Head of caudate nucleus (tissue), 42 donors: ENCODE measurements at places on chromosomes 7 and 10.

DNA sequence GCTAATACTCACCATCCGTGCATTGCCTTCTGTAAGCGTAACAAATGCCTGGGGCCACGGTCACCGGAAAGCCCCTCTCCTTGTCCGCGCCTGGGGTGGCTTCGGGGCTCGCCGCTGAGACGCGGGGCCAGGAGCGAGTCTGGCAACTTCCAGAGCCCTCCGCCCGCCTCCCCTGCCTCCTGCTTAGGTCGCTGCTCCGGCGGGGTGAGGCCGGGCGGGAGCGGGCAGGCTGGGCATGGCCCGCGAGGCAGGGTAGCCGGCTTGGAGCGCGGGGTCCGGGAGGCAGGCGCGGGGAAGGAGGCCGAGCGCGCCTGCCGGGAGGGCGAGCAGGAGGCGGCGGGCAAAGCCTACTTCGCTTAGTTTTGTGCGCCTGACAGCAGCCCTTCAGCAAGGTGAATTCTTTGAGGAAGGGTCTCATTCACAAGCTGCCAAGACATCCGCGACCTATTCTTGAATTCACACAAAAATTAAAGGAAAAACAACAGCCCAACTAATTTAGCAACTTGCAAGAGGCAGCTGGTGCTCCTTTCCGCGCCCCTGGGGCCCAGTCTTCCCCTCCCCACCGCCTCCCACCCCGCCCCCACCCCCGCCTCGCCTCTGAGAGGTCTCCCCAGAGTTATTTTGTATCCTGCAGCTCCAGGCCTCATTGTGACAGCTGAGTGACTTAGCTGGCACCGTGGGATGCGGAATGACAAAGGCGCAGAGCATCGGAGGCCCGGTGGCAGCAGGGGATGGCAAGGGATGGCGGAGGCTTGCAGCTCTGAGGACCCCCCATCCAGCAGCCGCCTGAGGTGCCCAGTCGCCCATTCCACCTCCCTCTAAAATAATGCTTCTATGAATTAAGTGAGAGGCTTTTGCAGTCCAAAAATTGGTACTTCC lies 12.8 kb upstream of the KAT6B start:
- DNase-seq = no peak

- DNase-seq = no peak
These were observed 23.7 kb downstream of the CRHR2 start for GRCh38 chr7:30658479-30659074.

GRCh38 chr7:95330961-95331337 lies 6.6 kb upstream of the PON1 start:
- DNase-seq = no peak

- no peak for DNase-seq
These were observed 205.2 kb upstream of the SVIL start for GRCh38 chr10:29839826-29840515.

GRCh38 chr7:45162311-45162845 lies 4.8 kb downstream of the RAMP3 start:
- DNase-seq = no peak

DNA sequence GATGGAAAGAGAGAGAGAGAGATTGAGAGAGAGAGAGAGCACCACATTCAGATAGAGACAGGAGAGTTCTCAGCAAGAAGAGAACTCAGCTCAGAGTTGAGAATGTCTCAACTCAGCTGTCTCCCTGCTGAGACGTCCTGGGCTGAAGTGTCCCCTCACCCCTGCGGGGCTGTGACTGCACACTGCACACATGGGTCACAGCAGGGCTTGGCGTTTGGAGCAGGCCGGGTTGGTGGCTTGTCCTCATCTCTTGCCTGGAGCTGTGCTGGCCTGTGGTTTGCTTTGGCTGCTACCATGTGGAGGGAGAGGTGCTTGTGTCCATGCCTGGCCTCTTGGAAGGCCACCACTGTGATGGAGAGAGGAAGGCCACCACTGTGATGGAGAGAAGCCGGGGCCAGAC lies 167.9 kb downstream of the RNF216 start:
- DNase-seq = no peak

GRCh38 chr7:26853788-26854393 lies 10.5 kb downstream of the SKAP2 start:
- DNase-seq = no peak

DNA sequence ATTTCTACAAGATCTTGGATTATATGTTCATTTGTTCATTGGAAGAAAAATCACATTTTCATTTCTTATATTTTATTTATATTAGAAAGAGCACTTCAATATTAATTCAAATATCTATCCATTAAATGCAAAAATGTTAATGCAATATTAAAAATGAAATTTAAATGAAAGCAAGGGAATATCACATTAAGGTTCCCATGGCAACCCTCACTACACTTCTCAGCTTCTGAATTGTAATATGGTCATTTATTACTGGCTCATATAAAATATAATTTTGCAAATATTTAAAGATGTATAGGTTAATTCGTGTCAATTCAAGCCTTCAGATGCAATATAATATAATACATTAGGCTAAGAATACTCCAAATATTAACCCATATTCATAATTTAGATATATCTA lies 38.8 kb downstream of the XRCC2 start:
- DNase-seq = no peak

DNA sequence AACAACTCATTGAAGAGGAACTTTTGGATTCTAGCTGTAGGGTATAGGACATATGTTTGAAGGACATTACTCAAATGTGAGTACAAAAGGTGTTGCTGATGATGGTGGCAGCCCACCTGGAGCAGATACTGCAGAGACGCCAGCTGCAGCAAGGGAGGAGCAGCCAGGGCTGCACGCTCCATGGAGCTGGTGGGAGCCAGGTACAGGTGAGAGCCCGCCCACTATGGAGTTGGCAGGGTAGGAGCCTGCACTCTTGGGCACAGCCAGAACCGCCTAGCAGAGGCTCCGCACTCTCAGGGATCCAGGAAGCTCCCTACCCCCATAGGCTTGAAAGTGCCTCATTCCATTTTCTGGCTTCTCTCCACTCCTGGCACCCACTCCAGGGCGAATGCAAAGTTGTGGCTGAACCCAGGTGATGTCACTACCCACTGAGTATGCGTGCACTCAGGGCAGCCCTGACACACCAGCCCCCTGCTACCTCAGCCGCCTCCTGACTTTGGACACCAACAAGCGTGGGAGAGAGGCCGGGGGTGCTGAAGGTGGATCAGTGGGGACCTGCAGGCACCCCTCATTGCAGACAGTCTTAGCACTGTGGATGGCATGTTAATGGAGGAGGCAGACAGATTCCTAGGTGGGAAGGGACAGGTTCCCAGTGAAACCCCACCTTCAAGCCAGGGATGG lies 761.1 kb downstream of the IPMK start:
- no peak for DNase-seq

- DNase-seq = no peak
These were observed 67.8 kb downstream of the EGFR start for GRCh38 chr7:55086413-55087201.

GRCh38 chr10:76040107-76040829 lies 608.8 kb downstream of the LRMDA start:
- no peak for DNase-seq

DNA sequence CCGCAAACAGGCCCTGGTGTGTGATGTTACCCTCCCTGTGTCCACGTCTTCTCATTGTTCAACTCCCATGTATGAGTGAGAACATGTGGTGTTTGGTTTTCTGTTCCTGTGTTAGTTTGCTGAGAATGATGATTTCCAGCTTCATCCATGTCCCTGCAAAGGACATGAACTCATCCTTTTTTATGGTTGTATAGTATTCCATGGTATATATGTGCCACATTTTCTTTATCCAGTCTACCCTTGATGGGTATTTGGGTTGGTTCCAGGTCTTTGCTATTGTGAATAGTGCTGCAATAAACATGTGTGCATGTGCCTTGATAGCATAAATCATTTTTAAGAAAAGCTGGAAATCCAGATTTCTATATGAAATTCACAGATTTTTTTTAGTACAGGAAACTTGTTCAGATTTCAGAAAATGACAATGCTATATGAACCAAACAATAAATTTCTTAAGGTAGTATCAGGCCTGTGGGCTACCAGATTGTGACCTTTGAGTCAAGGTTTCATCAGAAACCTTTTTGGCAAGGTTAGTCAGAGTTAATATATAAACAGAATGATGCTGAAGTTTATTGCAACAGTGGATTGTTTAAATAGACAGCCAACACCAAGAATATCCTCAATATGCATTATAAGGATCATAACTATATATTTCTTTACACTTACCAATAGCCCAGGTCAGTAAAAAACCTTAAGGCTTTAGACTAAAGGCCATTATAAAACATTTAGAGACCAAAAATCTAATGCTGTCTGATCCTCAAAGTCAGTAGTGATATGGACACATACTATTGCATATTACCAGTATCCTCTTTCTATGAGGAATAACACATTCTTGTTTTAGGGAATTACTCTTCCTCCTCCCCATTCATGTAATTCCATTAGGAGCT lies 68.7 kb upstream of the PAPSS2 start:
- DNase-seq = no peak

DNA sequence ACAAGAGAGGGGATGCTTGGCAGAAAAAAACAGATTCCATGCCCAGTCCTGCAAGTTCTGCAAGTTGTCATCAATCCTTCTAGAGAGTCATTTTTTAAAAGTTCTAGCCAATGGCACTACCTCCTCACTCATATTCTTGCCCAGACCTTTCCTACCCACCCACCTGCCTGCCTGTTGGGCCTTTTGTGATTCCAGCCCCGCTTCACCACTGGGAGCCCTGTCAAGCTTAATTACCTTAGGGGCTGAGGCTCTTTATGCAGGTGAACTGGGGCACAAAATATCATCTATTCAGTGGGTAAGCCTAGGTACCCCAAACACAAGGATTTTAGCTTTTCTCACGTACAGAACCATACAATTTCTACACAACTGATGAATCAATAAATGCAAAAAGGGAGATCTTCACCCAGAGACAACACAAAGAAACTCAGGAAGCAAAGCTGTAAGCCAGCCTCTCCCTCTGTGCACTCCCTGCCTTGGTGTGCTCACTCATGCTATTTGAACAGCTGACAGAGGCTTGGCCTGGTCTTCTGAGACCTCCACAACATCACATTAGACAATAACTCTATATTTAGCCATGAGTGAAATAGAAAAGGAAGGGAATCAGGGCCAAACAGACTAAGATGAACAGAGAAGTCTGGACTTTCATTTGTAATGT lies 222.6 kb downstream of the HTR7 start:
- DNase-seq = no peak

DNA sequence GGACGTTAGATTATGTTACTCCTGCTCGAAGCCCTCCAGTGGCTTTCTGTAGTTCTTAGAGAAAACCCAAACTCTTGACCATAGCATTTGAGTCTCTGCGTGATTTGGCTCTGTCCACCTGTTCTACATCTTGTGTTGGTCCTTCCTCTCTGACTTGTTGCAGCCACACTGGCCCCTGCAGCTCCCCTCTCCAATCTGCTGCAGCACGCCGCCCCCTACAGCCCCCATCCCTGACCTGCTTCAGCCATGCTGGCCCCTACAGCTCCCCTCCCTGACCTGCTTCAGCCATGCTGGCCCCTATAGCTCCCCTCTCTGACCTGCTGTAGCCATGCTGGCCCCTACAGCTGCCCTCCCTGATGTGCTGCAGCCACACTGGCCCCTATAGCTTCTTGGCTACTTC lies 29.2 kb downstream of the TRRAP start:
- DNase-seq = no peak

GRCh38 chr10:63760034-63760707 lies 239.0 kb downstream of the REEP3 start:
- DNase-seq = no peak

DNA sequence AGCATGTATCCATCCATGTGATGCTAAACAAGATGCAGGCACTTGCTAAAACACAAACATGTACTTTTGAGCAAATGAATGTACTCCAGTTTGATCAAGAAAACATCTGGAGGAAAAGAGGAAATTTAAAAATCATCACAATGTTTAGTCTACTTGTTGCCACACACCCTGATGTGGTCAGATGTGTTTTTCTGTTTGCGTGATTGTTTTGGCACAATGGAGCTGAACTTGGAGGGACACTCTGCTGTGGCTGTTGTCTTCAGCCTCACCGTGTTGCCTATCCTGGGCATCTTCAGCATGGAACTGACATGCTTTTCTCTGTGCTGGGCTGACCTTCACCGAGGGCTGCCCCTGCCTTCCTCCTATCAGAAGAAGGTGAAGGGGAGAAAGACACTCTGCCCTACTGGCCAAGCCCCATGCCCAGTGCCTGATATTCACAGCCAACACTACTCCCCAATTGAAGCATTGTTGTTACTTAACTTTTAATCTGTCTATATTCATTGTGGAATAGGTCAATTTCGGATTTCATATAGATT lies 268.3 kb upstream of the IGFBP3 start:
- DNase-seq = no peak

DNA sequence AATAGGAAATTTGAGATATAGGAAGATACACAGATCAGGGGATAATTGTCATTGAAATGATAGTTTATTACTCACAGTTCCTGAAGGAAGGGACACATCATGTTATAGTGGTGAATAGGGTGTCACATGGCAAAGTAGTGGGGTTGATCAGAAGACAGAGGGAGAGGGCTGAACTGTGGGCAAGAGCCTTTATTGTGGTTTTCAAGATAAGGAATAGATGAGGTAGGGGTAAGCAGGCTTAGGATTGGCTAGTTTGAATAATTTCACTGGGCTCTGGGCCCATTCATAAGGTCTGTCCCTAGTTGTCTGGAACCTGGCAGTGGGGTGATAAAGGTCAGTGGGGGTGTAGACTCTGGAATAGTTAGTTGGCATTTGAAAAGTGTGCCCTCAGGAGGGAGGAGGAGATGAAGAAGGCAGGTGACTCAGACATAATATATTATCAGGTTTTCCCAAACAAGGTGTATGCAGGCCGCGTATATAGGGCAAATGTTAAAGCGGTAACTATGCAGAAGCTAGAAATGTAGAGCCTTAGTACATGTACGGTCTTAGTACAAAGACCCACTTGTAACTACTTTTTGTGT lies 18.5 kb downstream of the FGL2 start:
- no peak for DNase-seq
